Central memory CD4-positive, alpha-beta T cell (primary cell): ENCODE measurements at places on chromosomes 16 and 17.

DNA sequence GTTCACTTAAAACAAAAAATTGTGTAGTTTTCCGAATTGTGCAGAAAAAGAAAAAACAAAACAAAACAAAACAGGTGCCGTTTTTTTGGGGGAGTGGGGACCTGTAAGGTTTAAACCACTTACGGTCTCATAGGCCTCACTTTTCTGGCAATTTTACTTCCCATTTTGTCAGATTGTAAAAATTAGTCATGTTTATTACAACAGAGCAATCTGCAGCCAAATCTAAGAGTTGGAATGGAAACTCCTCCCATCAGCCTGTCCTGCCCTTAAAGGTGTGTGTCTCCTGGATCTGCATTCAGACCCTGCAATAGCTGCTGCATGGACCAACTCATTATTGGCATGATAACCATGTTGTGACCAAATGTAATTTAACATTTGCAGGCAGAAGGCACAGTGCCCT is 8.2 kb upstream of the SALL1 start:
- no peak for DNase-seq

GRCh38 chr16:89410794-89411309 is 79.5 kb downstream of the ANKRD11 start:
- peak; percentile 32 for DNase-seq

DNA sequence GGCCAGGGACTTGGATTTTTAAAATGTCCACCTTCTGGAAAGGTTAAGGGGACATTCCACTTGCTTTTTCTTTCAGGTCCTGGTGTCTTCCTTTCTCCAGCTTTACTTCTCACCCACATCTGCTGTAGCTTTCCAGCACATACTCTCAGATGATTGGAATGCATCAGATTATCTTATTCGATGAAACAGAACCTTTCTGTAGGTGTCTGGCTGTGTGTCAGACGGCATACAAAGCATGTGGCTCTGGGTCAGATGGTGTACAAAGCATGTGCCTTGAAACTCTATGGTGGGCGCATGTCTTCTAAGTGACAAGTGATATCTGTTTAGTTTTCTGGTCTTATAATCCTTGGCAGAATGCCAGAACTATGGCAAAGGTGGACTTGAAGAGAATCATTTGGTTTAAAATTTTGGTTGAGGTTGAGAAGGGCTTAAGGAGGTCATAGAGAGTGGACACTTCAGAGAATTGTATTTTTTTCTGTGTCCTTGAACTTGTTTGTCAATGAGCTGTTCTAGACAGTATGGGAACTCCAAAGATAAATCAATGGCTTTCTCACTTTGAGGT is 125.3 kb downstream of the FTO start:
- no peak for DNase-seq

DNA sequence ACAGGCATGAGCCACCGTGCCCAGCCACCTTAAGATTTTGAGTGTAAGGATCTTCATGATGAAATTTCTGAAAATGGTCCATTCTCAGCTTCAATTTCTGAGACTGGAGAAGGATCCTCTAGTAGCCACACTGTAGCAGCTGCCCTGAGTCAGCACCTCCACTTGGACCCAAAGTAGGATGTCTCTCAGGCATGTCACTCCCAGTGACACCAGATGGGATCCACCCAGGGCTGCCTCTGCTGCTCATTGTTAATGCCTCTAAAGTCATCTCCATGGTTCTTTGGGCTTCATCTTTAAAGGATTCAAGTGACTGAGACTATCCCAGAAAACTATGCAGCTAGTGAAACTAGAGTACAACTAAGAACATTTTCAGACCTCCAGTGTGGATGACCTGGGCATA is 7.9 kb downstream of the PLD6 start:
- DNase-seq: no peak

- no peak for DNase-seq
These were observed 488 bp upstream of the SEBOX start for GRCh38 chr17:28365487-28365886.

DNA sequence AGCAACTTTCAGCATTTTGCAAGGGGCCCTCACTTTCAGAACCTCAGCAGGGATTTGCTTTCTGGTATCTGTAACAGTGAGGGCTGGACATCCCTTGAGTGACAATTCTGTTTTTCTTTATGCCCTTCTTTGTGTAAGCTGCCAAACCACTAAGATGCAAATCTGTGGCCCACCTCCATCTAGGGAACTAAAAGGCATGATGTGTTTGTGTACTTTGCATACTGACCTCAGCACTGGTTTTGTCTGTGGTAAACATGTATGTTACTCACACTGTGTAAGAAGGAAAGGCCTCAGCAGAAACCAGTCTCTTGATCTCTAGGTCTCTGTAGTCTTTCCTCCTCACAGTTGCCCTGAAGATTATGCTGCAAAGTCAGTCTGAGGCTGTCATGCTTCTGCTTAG is 396.6 kb upstream of the DYNLRB2 start:
- no peak for DNase-seq

DNA sequence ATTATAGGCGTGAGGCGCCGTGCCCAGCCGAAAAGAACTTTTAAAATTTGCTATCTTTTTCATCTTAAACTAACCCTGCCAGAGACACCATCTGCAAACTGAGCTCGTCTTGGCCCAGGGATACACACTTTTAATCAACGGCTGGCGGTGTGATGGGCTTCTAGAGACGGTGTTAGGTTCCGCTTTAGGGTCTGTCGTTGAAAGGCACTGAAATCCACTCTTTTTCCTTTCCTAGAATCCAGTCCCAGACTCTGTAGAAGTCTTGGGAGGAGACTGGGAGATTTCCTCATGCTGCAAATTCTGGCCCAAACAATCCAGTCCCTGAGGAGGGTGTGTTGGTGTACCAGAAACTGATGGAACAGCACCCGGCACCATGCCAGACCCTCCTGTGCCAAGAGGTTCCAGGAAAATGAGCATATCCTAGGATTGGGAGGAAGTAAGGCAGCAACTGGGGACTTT is 52.0 kb upstream of the TEX2 start:
- no peak for DNase-seq

- no peak for DNase-seq
These were observed 189.9 kb downstream of the SEC14L1 start for GRCh38 chr17:77330602-77331081.
